ENCODE measurements at places on chromosomes 12 and 14.

DNA sequence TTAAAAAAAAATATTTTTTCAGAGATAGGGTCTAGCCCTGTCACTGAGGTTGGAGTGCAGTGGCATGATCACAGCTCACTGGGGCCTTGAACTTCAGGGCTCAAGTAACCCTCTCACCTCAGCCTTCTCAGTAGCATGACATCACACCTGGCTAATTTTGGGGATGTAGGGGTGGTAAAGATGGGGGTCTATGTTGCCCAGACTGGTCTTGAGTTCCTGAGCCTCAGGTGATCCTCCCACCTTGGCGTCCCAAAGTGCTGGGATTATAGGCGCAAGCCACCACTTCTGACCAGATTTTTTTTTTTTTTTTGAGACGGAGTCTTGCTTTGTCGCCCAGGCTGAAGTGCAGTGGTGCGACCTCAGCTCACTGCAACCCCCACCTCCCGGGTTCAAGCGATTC is 80.9 kb downstream of the HECTD1 start:
- no peak for DNase-seq

GRCh38 chr14:72416892-72417291 is 477.0 kb downstream of the DPF3 start:
- no peak for DNase-seq

GRCh38 chr12:68422956-68423574 is 90.9 kb upstream of the MDM1 start:
- no peak for DNase-seq

GRCh38 chr14:90782892-90783291 is 33.3 kb downstream of the TTC7B start:
- DNase-seq = no peak

GRCh38 chr12:26520109-26520508 is 312.9 kb downstream of the ITPR2 start:
- no peak for DNase-seq

DNA sequence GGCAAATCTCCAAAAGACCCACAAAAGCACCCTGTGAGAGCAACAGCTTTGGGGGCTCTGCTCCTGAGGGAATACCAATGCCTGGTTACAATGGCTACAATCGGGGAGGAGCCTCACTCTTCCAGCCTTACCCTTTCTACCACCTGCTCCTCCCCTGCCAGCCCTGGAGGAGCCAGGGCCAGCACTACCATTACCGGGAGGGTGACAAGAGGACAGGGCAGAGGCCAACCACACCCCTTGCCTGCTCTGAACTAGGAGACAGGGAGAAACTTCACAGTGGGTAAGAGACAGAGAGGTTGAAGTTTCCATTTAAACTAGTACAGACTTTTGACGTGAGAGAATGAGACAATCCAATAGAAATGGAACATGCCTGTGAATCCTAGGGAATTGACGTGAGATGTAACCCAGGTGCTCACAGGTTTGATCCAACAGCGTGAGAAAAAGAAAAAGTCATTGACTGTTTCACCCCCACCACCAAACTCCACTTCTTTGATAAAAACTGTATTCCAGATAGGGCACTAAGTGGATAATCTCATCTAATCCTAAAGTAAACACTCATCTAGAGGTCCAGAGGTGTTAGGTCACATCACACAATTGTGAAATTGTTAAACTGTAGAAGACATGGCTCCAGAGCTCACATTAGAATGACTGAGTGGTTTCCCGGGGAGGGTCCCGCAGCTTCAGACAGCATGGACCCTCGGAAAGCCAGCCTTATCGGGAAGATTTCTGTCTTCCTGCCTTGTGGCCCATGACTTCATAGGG is 8.4 kb upstream of the TC2N start:
- DNase-seq = no peak

- peak; percentile 17 for DNase-seq
Observed at GRCh38 chr14:59511916-59512575, 27.7 kb downstream of the JKAMP start.

- no peak for DNase-seq
Observed at GRCh38 chr12:40953076-40953475, 235.0 kb upstream of the PDZRN4 start.

- DNase-seq = no peak
Observed at GRCh38 chr14:46999661-47000060, 348.1 kb upstream of the RPL10L start.

- peak; percentile 24 for DNase-seq
Observed at GRCh38 chr14:24368562-24369252, 723 bp downstream of the NFATC4 start.

DNA sequence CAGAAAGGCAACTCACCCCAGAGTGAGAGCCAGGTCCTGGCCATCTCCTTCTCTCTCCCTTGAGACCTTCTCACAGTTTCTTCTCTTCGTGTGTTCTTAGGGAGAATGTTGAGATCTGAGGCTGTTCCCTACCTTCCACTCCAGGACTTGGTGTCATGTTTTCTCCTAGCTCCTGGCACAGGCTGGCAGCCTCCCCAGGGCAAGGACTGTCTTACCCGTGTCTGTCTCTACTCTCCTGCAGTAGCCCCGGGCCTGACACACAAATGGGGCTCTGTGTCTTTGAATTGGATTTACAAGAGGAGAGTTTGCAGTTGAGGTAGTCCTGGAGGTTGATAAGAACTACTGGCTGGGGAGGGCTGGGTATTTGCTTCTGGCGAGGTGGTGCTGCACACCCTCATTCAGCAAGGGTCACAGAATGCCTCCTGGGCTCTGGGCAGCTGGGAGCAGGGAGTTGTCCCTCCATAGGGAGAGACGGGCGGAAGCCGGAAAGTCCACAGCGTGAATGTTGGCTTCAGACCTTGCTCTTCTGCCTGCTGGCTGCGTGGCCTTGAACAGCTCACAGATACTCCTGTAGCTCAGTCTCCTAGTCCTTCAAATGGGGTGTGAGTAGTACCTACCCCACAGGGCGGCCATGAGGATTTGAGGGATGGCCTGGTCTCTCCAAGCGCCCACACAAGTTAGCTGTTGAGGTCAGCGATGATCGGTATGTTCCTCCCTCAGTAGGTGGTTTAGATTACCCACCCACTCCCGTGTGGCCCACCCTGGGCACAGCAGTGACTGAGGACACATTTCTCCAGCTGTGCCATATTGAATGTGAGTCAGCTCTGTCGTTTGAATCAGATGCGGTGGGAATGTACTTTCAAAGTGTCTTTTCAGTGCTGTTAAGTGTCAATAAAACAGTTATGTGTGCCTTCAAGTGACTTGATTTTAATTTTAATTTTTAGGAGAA is 10.2 kb downstream of the EP400 start:
- DNase-seq = no peak

DNA sequence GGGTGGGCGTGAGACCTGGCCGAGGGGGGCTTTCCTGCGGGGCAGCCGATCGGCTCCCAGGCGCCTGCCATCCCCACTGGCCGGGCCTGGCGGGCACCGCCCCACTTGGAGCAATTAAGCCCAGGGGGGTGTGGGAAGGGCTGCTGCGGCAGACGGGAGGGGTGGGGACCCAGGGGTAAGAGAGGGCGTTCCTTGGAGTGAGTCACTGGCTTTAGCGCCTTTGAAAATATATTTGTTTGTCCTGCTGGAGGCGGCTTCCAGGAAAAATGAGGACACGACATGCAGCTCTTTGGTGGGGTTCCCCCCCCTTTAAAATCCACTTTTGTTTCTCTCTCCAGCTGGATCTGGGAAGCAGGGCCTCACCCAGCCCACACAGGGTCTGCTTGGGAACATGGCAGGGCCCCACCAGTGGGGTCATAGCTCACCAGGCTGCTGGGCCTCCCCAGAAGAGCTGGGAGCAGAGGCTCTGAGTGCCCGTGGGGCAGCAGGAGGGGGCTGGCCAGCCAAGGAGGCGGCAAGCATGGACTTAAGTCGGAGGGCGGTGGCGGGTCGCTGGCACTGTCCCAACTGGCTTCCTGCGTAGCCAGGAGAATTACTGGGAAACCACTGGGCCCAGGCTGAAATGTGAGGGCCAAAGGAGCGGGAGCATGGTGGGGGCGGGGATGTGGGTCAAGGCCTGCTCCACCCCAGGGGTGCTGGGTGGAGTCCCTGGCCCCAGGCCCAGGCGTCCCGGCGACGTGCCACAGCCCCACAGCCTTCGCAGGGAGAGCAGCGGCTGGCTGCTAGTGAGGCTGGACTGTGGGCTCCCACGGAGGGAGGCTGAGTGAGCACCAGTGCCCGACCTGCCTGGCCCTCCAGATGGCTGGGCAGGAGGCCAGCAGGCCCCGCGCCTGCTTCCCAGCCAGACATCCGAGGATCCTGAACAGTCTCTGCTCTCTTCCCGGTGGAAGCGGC is 128.0 kb downstream of the RFLNA start:
- DNase-seq = no peak

GRCh38 chr12:92629349-92630065 is 73.3 kb upstream of the PLEKHG7 start:
- no peak for DNase-seq

All from activated CD4-positive, alpha-beta memory T cell treated with anti-CD3 and anti-CD28 coated beads for 36 hours (primary cell).